Putamen (tissue), 1 donor: ENCODE measurements at places on chromosomes 4 and X.

DNA sequence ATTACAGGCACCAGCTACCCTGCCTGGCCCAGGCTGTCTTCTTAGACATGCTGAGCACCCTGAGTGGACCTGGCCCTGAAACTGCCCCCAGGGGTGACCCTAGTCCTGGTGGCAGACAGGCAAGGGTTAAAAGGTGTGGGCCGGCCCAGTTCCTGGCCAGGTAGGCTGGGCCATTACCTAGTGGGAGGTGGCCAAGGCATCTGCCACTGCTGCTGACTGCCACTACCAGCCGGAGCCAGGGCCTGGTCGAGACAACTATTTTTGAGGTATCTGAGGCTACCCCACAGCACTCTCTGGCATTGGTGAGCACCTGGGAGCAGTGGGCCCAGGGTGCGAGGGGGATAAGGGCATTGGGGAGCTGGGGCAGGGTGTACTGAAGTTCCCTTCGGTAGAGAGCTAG is at the start of gene CCDC120:
TSS of gene CCDC120 (plus strand) at position 206 of the 400 bp plus-strand sequence. CDS start 3,043 bp downstream, outside the sequence.
- no peak for DNase-seq

DNA sequence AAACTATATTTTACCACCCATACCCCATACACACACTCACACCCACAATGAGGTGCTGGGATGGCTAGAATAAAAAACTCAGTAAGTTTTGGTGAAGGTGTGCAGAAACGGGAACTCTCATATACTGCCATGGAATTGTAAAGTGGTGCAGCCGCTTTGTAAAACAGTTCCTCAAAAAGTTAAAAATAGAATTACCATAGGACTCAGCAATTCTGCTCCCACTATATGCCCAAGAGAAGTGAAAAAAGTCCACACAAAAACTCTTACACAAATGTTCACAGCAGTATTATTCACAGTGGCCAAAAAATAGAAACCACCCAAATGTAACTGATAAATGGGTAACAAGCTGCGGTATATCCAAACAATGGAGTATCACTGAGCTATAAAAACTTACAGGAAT is 6.5 kb downstream of the CENPU start:
- no peak for DNase-seq

DNA sequence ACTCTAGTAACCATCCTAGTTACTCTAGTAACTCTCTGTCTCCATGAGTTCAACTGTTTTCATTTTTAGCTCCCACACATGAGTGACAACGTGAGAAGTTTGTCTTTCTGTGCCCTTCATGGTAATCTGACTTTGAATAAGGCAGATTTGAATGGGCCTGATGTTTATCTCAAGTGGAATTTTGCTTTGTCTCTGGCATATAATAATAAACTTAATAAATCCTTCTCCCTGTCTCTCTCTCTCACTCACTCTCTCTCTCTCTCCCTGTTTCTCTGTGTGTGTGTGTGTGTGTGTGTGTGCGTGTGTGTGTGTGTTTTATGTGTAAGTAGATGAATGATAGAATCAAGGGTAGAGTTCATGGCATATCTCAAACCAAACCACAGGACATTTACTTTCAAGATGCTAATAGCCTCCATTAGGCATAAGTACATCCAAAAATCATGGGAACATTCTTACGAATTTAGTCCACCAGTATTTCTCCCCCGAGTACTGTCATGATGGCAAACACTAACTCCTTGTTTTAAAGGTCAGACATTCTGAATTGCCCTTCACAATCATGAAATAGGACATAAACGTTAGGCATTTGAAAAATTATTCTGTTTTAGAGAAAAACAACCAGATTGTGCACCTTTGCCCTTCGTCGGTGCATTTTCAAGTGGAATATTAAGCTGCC is 193.1 kb downstream of the SPATA18 start:
- DNase-seq: no peak

DNA sequence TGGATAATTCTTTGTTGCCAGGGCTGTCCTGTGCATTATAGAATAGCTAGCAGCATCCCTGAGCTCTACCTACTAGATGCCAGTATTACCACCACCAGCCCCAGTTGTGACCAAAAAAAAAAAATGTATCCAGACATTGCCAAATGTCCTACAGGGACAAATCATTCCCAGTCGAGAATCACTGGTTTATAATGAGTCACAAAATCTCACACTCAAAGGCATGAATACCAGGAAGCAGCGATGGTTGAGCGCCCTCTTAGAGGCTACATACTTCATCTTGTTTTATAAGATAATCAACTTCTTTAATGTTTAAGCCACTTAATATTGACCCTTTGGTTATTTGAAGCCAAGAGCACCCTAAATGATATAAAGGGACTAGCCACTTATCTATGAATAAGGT is 297.3 kb downstream of the DHX15 start:
- DNase-seq: no peak

DNA sequence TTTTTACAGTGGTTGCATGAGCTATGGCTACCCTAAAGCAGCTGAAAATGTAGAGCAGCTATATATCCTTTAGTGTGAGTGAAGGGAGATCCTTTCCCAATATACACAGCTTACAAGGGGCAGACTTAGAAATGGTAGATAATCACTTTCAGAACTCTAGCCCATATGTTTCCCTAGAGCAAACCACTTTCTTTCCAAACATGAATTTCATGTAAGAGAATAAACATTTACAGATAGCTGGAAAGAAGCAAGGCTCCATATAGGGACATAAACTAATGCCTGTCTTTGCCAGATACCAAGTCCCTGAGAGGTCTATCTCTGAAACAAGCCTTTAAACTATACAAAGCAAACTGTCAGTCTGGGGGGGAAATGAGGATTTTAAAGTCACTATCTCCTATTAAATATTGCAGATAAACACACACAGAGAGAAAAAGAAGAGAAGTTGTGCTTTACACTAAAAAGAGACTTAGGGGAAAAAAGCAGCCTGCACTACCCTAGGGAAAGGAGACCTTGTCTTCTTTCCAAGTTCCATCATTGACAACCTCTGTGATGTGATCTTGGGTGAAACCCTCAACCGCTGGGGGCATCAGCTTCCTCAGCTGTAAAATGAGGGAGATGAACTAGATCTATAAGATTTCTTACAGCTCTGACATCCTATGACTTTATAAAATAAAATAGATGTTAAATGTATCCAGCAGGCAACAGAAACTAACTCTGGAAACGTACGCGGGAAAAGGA is 73.6 kb downstream of the TMEM156 start:
- no peak for DNase-seq

DNA sequence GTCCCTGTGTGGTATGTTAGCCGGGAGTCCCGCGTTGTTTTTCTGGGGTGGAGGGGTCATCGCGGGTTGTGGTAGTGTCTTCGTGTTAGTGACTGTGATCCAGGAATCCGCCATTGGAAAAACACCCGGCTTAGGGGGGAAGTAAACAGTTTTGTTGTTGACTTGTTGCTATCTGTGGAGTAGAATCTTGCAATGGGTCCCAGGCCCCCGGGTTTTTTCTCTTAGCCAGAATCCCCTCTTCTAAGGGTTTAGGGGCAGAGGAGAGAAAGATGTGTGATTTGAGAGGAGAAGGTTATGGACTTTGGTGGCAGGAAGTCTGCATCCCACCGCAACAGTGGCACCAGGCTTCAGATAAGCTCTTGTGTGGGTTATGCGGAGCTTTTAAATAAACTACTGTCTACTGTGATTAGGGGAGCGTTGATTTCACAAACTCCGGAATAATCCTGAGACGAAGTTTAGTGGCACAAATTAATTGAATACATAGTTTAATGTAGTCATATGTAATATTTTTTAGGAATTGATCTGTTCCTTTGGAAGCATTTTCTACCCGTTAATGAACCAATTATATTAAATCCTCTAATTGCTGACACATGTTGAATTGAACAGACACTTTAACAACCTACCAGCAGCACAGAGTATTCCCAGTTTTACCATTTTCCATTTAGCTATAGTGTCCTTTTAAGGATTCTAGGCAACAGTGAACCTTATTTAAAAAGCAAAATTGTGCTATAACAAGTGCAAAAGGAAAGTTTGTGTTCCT is 1.4 kb downstream of the DDX3X start:
- no peak for DNase-seq

GRCh38 chr4:116926631-116927295 is 158.6 kb downstream of the TRAM1L1 start:
- no peak for DNase-seq

GRCh38 chr4:176805155-176805554 is 12.4 kb upstream of the VEGFC start:
- no peak for DNase-seq

GRCh38 chr4:5120468-5120867 is 69.2 kb downstream of the STK32B start:
- no peak for DNase-seq

- no peak for DNase-seq
These were observed 995 bp upstream of the NFXL1 start for GRCh38 chr4:47915378-47915777.

DNA sequence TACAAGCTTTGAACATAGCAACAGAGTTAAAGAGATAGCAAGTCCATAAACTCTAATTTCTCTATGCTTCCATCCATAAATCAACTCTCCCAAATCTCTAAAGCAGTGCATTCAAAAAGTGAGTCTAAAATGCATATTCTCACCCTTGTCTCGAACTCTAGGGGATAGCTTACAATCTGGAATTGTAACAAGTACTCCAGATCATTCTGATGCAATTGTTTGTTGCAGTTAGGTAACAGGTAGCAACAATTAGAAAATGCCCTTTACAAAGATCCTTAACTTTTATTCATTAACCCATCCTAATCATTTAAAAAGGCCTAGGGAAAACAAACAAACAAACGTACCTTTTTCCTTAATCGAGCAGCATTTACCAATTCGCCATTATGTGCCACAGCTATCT is 18.9 kb upstream of the AASDH start:
- DNase-seq: no peak

GRCh38 chrX:16882169-16882568 is 12.0 kb upstream of the RBBP7 start:
- DNase-seq: no peak

- peak; percentile 56 for DNase-seq
These were observed 72.9 kb upstream of the STIM2 start for GRCh38 chr4:26787461-26788340.

DNA sequence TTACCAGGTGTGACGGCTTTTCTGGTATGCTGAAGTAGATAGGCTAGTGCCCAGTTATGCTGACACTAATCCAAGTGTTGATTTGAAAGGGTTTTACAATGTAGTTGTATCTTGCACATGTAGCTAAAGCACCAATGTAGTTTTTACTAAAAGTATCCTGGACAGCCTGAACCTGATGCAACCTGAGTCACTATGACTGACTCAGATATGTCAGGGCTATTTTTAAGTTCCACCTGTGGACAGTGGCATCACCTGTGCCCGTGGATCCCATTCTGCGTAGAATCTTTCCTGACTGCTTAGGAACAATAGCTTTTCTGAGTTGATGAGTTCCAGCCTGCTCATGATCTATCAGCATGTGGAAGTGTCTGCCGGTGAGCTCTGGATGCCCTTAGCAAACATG is 58.1 kb downstream of the CCNG2 start:
- DNase-seq: no peak

GRCh38 chr4:52711834-52712250 is 39.4 kb downstream of the ERVMER34-1 start:
- DNase-seq: no peak

GRCh38 chrX:31007321-31007720 is 64.5 kb downstream of the FTHL17 start:
- no peak for DNase-seq

- no peak for DNase-seq
These were observed 69.4 kb downstream of the DCHS2 start for GRCh38 chr4:154422152-154422551.

GRCh38 chr4:136106753-136107152 is 1425.5 kb downstream of the PCDH18 start:
- no peak for DNase-seq

- DNase-seq: no peak
These were observed 860.0 kb upstream of the POU3F4 start for GRCh38 chrX:82648062-82648461.

GRCh38 chrX:71111141-71111843 is at the start of gene IL2RG:
Gene IL2RG (minus strand): TSS chrX:71111577. CDS start chrX:71111539, 38 bp downstream.
- no peak for DNase-seq

DNA sequence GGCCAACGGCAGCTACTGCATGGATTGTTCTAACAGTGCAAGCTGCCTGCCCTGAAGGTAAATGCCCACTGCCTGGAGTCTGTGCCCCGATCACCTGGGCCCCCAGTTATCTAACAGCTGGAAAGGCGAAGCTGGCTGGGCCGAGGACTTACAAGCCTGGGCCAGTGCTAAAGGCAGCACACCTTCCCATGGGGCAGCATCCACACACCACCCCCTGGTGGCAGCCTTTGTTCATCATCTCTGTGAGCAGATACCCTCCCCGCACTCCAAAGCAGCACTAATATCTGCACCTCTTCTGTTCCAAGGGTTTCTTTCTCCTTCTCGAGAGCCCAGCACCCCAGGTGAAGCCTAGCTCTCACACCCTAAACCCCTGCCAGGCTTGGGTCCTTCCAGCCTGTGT is 7.6 kb downstream of the SLC2A9 start:
- no peak for DNase-seq

GRCh38 chrX:16484338-16484737 is 165.6 kb upstream of the S100G start:
- DNase-seq: peak; percentile 15

- DNase-seq: no peak
These were observed 268.5 kb downstream of the ARAP2 start for GRCh38 chr4:35975617-35976355.

DNA sequence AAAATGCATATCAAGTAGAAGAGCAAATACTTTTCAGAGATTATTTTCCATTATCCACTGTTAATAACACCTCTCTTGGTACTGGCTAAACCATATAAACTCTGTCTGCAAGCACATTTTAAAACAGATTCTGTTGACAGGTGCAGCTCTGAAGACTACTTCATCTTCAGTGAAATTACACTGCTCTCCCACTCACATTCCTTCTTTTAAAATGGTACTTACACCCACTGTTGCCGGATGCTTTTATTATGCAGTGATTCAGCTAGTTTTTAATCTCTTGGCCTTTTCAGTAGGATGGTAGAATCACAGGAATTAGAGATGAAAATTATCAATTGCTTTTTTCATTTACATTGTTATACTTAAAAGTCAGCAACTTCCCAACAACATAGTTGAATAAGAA is 381.6 kb downstream of the GASK1B start:
- DNase-seq: peak; percentile 69
